Kidney (tissue), 22 donors: ENCODE measurements at places on chromosomes 4 and X.
A peak's percentile ranks its signal among the peaks of the same experiment; 100 is the strongest.

DNA sequence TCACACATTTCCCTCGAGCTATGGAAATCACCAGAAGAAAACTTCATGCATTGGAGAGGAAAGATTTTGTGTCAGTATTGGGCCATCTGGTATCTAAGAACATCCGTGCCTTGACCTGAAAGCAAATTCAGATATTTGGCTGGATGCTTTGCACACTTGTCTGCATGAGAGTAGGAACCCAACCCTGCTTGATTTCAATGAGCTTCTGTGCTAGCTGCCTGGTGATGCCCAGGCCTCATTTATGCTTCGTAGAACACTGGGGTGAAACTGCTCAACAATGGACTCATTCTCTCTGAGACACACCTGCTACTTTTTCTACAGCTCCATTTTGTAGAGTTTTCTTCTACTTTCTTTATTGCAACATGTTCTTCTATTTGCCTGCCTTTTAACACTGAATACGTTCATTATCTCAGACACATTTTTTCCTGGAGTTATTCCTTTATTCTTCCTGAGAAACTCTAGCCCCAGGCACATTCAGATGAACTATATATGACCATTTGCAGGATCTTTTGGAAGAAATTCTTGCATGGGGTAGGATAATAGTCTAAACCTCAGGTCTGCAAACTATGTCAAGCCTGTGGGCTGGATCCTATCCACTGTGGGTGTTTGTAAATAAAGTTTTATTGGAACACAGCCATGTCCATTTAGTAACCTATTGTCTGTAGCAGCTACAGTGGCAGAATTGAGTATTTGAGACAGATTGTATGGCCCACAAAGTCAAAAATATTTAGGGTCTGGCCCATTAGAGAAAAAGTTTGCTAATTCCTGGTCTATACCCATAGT lies 83.8 kb upstream of the CLCN4 start:
- no peak for DNase-seq

GRCh38 chr4:14958436-14958835 lies 43.8 kb upstream of the CPEB2 start:
- no peak for DNase-seq

- DNase-seq: peak; percentile 12
These were observed 33.9 kb downstream of the PDK3 start for GRCh38 chrX:24498975-24499374.

GRCh38 chrX:105533951-105534350 lies 288.4 kb upstream of the NRK start:
- DNase-seq: no peak

- no peak for DNase-seq
These were observed at the start of gene LRRC66 for GRCh38 chr4:52019936-52020657. TSS of gene LRRC66 (minus strand) at chr4:52020363. CDS start at chr4:52017613, 2,750 bp downstream.

DNA sequence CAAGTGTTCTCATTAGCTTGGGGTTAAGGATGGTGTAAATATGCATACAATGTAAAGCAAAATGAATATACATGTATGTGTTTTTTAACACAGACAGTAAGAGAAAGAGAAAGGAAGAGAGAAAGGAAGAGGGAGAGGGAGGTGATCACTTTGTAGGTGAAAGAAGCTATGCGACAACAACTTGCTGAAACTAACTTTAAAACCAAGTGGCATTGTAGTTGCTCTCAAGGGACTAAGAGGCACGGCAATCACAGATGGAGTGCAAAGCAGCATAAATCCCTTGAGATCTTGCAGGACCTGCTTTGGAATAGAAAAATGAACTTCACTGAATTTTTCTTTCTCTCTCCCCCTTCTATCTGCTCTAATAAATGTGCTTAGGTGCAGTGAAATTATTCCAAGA lies 1665.0 kb upstream of the TENM3 start:
- DNase-seq: no peak

DNA sequence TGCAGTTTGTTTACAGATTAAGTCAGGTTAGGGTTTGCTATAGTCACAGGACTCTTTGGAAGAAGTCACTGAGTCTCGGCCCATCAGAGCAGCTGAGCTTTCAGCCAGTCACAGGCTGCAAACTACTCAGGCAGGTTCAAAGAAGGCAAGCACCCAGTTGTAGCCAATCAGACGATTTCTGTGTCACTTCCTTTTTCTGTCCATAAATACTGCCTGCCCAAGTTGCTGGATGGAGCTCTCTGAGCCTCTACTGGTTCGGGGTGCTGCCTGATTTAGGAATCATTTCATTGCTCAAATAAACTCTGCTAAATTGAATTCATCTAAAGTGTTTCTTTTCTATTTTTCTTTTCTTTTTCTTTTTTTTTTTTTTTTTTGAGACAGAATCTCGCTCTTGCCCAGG lies 7.3 kb upstream of the SH3BP2 start:
- no peak for DNase-seq

DNA sequence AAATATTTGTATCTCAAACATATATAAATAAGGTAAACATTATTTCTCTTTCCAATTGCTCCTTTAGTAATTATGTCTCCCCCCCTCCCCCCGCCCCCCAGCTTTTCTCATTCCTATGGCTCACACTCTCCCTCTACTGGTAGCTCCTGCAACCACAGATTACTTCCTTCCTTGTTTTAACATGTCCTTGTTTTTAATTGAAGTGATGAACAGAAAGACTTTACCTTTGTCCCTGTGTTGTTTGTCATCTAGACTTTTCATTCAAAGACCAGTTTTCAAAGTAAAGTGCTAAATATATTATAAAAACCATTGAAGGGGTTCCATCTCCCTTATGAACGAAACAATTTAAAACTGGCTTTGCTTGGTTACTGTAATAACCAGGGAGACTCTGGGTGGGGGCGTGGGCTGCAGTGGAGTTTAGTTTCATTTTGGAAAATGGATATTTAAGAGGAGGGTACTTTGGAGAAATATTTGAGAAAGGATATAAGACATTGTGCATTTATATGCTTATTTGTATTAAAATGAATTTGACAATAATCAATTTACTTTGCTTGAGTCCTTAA lies 352.9 kb downstream of the RAPGEF2 start:
- no peak for DNase-seq

DNA sequence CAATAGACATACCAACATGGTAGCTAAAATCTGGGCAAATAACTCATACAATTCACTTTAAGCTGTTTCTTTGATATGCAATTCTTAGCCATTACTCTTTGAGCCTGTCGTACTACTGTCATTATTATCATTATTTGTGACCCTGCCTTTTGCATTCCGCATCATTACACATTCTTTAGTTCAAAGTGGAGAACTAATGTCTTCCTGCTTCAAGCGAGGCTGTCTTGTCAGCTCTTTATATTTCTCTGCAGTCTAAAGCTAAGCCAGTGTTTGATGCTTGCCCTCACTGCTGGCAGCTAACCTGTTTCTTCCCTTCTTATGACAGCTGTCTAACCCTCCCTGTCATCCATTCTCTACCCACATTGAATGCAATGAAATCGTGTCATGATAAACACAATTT lies 186.8 kb downstream of the FAT4 start:
- no peak for DNase-seq

GRCh38 chr4:138199568-138200235 lies 42.4 kb downstream of the SLC7A11 start:
- no peak for DNase-seq

DNA sequence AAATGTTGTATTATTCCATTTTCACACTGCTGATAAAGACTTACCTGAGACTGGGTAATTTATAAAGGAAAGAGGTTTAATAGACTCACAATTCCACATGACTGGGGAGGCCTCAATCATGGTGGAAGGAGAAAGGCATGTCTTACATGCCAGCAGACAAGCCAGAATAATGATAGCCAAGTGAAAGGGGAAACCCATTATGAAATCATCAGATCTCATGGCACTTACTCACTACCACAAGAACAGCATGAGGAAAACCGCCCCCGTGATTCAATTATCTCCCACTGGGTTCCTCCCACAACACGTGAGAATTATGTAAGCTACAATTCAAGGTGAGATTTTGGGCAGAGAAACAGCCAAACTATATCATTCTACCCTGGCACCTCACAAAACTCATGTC lies 2535.1 kb downstream of the ARAP2 start:
- DNase-seq: no peak

GRCh38 chr4:58566260-58566659 lies 1456.1 kb upstream of the IGFBP7 start:
- DNase-seq: no peak

GRCh38 chrX:20523626-20524312 lies 257.1 kb upstream of the RPS6KA3 start:
- DNase-seq: no peak

DNA sequence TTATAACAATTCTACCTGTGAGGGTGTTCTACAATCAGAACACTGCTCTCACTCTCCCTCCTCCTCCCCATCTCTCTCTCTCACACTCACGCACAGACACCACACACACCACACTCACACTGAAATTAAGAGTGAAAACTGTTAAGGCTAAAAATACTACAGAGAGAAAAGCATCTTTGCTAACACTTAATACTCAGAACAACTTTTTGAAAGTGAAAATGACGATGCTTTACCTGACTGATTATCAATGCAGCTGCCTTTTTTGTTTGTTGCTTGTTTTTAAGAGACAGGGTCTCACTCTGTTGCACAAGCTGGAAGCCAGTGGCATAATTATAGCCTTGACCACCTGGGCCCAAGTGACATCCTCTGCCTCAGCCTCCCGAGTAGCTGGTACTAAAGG lies 222.4 kb downstream of the APBB2 start:
- no peak for DNase-seq

GRCh38 chr4:45946699-45947098 lies 177.2 kb downstream of the GABRG1 start:
- DNase-seq: peak; percentile 25

- no peak for DNase-seq
These were observed 66.6 kb downstream of the TAF1 start for GRCh38 chrX:71432733-71433132.

GRCh38 chrX:102155806-102156179 lies at the start of gene BEX5:
TSS of gene BEX5 (minus strand) at chrX:102155977. CDS start at chrX:102154265, 1,712 bp downstream.
- DNase-seq: peak; percentile 78

DNA sequence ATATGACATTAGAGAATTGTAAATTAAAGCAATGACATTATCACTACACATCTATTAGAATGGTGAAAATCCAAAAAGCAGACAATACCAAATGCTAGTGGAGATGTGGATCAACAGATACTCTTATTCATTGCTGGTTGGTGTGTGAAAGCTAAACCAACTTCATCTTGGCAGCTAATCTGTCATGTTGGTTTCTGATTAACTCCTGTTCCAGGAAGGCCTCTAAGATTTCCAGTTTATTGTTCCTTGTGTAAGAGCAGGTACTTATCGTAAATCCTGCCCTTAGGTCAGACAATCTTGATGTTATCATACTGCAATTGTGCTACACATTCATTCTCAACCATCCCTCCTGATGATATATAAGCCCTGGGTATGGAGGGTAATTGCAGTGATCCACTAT lies 809.0 kb upstream of the DIAPH2 start:
- no peak for DNase-seq

DNA sequence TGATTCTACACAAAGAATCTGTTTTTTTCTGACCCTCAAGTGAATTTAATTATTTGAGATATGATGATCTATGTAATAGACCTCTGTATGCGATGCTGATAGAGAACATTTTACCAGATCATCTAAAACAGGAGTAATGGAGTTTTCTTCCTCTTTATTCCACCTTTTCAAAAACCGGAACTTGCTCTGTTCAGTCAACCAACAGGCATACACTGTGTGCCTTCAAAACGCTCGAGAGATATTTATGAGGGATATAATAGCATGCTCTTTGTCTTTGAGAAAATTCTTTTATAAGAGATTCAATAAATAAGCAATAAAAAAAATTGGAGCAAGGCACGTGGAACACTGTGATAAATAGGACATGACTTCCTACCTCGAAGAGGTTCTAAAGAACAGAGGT lies 2.0 kb downstream of the NYX start:
- DNase-seq: no peak

DNA sequence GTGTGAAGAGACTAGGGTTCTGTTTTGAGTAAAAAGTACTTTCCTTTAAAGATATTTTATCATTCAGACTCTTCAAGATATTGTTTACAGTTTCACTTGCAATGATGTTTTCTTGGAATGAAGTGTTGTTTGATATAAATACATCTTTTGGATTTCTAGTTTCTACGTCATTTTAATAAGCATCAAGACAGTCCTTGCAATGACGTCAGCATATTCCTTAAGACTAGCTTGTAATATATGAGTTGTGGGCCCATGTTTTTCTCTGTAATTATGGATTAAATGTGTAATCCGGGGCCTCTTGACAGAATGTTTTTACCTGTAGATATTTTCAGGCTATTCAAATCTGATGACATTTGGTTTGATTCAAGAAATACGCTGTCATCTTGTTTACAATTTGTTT lies 66.1 kb downstream of the RBMX2 start:
- no peak for DNase-seq
